Left lung (tissue), 14 donors: ENCODE measurements at places on chromosomes 13 and 19. TPM values are rescaled to one million over a fixed set of nuclear protein-coding genes. Genes with fewer than 3 reads are reported as not detected.

DNA sequence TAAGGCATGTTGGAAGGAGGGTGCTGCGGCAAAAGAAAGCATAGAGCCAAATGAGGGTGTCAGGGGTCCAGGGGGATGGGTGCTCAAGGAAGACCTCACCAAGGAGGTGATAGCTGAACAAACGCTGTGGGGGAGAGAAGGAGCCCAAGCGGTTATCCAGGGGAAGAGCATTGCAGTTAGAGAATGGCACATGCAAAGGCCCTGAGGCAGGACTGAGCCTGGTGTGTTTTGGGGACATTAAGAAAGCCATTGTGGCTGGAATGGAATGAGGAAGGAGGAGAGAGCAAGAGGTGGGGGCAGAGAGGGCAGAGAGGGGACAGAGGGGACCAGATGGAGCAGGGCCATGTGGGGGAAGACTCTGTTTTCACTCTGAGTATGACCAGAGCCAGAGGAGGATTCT is 6.1 kb upstream of the MYH14 start:
- DNase-seq: no peak

The ACER1 gene
- polyA plus RNA-seq: not detected

GRCh38 chr13:97117388-97117910 is 104.7 kb upstream of the MBNL2 start:
- no peak for DNase-seq

GRCh38 chr13:73995736-73996135 is 138.5 kb downstream of the KLF12 start:
- DNase-seq: peak; percentile 20

DNA sequence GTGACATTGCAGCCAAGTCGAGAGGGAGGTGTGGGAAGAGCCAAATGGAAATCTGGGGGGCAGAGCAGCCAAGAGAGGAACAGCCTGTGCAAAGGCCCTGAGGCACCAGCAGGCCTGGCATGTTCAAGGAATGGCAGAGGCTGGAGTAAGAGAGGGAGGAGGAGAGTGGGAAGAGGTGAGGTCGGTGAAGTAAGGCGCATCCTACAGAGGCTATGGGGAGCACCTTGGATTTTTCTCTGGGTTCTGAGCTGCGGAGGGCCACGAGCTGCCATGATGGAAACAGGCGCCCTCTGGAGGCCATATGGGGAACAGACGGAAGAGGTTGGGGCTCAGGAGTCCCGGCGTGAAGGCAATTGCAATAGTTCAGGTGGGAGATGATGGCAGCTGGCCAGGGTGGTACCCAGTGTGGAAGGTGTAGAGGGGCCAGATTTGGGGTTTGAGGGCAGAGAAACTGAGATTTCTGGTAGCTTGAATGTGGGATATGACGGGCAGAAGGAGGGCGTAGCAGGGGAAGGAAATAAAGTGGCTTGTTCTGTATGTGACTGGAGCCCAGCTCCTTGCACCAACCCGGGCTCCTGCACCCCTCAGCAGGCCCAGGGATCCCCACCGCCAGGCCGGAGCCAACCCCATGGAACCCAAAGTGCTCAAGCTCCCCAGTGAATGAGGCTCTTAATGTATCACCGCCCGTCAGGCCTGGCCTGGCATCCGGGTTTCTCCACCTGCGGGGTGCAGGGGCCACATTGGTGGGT is 20.5 kb upstream of the STRN4 start:
- DNase-seq: no peak

- DNase-seq: no peak
Observed at GRCh38 chr19:47603706-47604565, 5.0 kb upstream of the BICRA start.

DNA sequence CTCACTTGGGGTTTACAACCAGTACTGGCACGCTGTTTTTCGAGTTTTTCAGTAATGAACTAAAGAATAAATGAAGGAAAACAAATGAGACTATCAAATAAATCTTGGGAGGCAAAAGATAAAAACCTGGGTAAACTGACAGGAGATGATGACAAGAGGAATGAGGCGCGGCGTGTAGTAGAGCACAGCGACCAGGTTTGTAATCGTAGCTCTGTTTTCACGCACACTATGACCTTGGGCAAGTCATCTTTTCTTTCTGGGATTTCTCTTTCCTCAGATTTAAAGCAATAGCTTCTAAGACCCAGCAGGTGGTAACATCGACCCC is 419 bp downstream of the MRPS31 start:
- no peak for DNase-seq

DNA sequence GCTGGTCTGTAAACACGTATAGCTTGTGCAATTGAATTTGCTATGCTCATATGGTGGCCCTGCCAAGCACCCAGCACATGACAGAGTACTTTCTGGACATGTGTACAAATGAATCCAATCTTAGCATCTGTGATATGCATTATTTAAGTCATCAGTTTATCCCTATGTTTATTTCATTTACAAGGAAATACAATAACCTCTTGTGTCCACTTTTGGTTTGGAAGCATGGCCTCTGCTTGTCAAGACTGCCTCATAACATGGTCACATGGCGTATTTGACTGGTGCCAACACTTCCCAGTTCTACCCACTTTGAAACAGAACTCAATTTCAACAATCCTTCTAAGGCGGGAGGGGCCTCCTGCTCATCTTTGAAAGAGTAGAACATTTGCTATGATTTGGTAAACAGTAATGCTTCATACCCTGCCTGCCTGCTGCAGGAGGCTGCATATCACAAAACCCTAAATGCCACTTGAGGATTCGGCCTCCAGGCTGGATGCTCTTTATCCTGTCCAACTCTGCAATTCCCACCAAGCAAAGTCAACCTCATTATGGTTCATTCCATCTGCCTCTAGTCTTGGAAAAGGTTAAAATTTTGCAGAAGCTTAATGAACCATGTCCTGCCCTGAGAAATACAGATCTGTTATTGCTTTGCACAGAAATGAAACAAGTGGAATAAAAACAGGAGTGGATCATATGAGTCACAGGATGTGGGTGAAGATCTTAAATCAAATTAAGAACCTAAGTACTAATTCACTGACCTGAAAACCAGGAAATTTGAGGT is 151.3 kb downstream of the CYSLTR2 start:
- no peak for DNase-seq

DNA sequence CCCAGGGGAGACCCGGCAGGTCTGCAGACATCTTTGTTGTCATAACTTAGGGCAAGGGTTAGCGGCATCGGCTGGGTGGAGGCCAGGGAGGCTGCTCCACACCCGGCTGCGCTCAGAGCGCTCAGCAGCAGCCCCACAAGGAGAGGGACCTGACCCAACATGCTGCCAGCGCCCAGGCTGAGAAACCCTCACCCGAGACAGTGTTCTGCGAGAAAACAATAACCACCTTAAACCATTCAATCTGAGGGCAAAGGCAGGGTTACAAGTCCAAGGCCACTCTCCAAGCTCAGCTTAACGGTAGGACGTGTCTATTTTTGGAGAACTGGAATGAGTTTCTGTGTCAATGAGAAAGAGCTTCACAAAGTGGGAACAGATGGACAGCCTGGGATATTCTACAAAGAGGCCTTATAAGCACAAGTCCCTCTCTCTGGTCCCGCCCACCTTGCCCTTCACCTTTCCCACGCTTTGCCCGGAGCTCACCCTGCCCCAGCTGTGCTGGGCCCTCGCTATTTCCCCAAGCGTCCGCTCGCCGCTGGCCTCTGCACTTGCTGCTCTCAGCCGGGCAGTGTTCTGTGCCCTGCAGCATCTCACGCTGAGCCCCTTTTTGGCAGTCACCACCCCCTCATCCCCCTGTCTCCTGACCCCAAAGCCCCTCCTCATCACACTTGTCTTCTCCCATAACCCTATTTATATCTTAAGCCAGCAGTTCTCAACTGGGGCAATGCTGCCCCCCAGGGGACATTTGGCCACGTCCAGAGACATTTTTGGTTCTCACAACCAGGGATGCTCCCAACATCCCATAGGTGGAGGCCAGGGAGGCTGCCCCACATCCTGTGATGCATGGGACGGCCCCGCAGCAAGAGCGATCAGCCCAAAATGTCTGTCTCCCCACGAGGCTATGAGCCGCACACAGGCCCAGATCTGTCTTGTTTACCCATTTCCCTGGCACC is 17.6 kb downstream of the PPP1R12C start:
- DNase-seq: no peak

DNA sequence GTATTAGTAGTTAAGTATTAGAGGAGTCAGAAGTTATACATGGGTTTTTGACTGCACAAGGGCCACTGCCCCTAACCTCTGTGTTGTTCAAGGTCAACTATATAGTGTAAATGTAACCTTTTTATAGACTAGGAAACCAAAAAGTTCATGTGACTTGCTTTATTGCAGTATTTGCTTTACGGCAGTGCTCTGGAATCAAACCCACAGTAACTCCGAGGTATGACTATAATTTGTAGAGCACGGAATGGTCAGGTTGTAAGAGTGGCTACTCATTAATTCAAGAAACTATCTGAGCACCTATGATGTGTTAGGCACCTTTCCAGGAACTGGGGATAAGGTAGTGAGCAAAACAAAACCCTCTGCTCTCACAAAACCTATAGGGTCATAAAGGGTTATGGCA is 22.2 kb downstream of the SUPT20H start:
- no peak for DNase-seq

DNA sequence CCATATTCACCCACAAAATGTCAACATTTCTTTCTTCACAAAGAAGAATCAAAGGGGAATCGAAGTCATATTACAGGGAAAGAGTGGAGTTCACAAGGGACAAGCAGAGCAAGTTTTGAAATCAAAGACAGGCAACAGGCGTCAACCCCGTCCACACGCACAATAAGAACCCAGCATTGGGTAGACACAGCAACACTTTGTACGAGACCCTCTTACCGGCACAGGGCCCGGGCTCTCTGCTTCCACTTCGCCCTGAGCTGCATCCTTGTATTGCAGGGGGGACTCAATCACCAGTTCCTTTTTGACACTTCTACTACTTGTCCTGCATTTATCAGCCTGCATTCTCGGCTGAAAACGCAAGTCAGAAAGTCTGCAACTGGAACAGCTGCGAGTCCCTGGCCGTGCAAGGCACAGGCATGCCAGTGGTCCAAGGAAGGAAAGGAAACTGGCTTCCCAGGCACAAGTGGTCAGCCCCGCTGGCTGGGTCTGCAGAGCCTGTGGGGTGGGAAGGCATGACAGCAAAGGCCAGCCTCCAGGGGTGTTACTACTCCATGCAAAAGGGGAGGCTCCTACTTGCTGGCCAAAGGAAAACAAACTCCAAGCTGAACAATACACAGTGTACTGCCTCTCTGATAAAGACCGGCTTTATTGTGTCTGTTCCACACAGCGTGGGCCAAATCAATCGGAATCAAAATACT is at the start of gene DOCK9:
DOCK9 (minus strand) TSS at position 497 of the 698 bp plus-strand sequence; CDS start at position 342, 155 bp downstream.
- peak; percentile 57 for DNase-seq
